ENCODE measurements at places on chromosomes 3 and 15. TPM values are rescaled to one million over a fixed set of nuclear protein-coding genes. Genes with fewer than 3 reads are reported as not detected.

- peak; percentile 86 for DNase-seq
Observed at GRCh38 chr3:49703443-49703927, 14.1 kb downstream of the RNF123 start.

GRCh38 chr3:172903642-172904320 lies 153.3 kb downstream of the ECT2 start:
- DNase-seq = no peak

- peak; percentile 97 for DNase-seq
Observed at GRCh38 chr3:195150181-195151118, 120.5 kb downstream of the XXYLT1 start.

DNA sequence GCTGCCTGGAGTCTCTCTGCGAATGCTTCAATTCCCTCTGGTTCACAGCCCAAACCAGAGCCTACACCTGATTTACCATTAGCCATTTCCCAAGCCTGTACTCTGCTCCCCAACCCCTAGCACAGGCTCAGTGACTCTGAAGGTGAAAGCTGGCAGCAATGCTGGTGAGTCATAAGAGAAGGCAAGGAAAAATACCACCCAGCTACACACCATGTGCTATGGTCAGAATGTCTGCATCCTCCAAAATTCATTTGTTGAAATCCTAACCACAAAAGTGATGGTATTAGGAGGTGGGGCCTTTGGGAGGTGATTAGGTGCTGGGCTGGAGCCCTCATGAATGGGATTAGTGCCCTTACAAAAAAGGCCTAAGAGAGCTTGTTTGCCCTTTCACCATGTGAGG lies 117.1 kb upstream of the TJP1 start:
- DNase-seq = no peak

DNA sequence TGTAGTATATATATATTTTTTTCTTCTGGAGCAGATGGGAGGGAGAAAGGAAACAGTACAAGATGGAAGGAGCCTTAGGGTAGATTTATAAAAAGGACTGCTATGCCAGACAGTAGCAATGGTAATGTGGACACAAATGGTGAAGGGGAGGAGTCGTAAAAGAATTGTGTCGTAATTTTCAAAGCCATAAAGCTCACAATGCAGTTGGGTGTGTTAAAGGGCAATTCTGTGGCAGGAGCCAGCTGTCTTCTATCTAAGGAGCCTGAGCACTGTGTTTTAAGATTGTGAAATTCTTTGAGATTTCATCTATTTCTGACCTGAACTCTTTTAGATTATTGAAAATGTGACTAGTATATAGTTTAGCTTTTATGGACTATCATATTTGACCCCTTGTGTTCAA lies 58.9 kb downstream of the CNOT10 start:
- DNase-seq = no peak

DNA sequence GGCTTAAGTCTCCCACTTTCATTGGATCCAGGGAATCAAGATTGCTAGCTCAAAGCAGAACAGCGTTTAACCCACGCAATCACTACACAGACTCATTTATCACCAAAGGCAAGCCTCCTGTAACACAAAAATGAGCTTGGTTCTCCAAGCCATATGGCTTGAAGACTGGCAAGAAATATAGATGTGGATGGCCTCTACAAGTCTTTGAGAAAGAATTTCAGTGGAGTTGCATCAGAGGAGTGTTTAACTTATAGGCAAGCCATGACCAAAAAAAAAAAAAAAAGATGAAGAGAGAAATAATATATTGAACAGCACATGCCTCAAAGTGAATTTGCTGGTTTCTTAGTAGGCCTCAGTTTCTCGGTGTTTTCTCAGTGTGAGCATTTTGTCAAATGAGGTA lies 27.3 kb downstream of the PDZRN3 start:
- no peak for DNase-seq

DNA sequence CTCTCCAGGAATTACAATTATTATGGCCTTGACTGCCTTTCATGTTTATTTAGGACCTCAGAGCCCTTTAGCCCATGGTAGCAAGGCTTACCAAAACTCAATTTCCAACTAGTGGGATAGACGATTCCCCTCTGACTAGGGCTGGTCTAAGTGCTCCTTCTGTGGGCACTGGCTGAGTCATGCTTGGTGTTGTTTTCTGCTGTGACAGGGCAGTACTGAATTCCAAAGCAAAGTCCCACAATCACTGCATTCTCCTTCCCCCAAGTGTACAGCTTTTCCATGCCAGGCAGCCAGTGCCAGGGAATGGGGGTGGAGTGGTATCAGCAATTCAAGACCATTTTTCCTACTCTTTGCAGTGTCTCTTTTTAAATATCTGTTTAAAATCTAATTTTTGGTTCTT lies 509.0 kb upstream of the NECTIN3 start:
- DNase-seq = no peak

DNA sequence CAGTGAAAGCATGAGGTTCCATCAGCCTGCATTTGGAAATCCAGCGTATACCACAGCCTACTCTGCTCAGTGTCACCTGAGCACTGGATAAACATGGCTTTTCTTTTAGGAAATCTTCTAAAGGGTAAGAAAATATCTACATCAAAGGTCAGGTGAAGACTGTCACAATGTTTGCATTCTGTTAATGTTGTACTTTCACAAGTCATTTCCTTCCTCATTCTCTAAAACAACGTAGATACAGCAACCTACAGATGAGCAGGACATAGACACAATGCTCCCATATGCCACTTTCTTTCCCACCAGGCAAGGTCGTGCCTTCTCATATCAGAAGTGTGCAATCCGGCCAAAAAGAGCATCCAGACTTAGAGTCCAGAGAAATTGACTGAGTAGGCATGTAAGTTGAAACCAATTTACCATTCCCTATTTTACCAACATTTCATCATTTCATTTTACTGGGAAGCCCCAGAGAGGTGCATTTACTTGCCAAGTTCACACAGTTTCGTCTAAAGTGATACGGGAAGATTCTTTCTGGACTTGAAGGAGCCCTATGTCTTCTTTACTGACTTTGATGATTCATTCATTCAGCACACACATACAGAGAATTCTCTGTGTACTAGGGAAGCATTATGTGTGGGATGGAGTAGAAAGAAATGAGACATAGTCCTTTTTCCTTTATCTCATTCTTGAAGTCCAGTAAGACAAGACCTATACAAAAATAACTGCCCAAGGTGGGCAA lies 30.6 kb upstream of the LPP start:
- no peak for DNase-seq

- no peak for DNase-seq
Observed at GRCh38 chr15:69021895-69022294, 7.4 kb downstream of the NOX5 start.

GRCh38 chr15:43317566-43318184 lies 12.7 kb downstream of the LCMT2 start:
- no peak for DNase-seq

GRCh38 chr3:67093305-67093704 lies 95.2 kb downstream of the KBTBD8 start:
- DNase-seq = no peak

DNA sequence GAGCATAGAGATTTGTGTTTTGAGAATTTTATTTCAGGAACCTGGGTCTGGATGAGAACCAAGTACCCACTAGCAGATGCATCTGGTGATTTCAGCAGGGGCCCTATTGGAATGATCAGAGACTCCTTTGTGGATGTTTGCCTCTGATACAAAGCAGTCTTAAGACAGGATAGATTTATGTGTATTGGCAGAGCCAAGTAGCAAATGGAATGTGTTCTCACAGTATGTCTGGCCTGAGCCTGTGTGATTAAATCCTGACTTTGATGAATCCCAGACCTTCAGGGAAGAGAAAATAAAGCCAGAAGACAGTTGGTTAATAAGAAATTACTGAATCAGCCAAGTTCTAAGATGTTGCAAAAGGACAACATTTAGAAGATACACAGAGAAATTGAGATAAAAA lies 755.5 kb upstream of the SEMA6D start:
- no peak for DNase-seq

DNA sequence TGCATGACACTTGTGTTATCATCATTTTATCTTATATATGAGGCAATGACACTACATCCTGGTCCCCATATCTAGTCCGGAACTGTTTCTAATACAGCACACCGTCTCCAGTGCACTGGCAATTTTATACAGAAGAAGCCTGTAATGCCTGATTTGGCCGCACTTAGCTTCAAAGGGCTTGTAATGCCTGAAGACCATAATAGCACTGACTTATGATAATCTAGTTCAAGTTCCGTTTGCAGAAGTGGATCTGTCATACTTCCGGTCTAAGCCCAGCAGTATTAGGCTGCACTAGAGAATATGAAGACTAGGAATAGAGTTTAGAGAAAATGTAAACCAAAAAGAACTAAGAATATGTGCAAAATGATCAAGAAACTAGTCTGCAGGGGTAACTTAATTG lies 1.3 kb downstream of the BNIP2 start:
- peak; percentile 87 for DNase-seq

GRCh38 chr3:16069149-16069922 lies 105.1 kb upstream of the GALNT15 start:
- no peak for DNase-seq

DNA sequence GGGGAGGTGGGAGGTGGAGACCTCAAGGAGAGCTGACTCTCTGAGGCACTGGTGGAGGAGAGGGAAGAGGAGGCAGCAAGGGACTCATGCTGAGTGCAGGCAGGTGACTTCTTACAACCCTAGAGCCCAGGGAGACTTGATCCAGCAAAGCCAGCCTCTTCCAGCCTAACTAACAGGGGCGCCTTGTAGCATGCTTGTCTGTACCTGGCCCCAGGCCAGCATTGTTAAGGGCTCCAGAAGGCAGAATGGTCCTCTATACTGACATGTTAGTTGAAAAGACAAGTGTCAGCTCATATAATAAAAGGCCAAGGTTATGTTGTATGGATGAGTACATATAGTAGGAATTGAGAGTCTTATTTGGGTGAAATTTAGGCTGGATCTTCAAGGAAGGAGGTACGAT lies 65.4 kb downstream of the CHDH start:
- no peak for DNase-seq

- DNase-seq = no peak
Observed at GRCh38 chr3:51678641-51679040, 7.6 kb downstream of the TEX264 start.

GRCh38 chr3:46422617-46423016 lies 15.6 kb downstream of the CCRL2 start:
- no peak for DNase-seq

GRCh38 chr3:168591587-168591986 lies 495.9 kb upstream of the GOLIM4 start:
- DNase-seq = no peak

GRCh38 chr15:90058775-90059174 lies 43.5 kb downstream of the IDH2 start:
- no peak for DNase-seq

GRCh38 chr15:45645026-45645980 lies 10.5 kb downstream of the SQOR start:
- DNase-seq = peak; percentile 35

GRCh38 chr3:194702545-194702944 lies 16.9 kb downstream of the FAM43A start:
- no peak for DNase-seq

- no peak for DNase-seq
Observed at GRCh38 chr3:41987627-41988026, 25.7 kb upstream of the ULK4 start.

DNA sequence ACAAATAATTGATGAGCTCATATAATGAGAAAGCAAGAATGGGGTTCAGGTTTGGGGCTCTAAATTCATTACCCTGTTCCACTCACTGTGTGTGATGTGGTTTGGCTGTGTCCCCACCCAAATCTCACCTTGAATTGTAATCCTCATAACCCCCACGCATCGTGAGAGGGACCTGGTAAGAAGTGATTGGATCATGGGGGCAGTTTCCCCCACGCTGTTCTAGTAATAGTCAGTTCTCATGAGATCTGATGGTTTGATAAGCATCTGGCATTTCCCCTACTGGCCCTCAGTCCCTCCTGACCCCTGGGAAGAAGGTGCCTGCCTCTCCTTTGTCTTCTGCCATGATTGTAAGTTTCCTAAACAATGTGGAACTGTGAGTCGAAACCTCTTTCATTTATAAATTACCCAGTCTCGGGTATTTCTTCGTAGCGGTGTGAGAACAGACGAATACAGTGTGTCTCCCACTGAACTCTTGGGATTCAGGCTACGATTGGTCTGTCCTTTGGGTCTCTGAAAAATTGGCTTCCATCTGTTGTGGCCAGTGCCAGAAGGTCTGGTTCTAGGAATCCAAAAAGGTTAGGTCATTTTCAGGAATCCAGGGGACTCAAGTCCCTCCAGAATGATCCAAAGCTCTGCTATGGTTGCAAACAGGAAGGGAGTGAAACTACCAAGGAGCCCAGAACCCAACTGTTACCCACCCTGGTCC lies 87.7 kb downstream of the XXYLT1 start:
- peak; percentile 82 for DNase-seq

DNA sequence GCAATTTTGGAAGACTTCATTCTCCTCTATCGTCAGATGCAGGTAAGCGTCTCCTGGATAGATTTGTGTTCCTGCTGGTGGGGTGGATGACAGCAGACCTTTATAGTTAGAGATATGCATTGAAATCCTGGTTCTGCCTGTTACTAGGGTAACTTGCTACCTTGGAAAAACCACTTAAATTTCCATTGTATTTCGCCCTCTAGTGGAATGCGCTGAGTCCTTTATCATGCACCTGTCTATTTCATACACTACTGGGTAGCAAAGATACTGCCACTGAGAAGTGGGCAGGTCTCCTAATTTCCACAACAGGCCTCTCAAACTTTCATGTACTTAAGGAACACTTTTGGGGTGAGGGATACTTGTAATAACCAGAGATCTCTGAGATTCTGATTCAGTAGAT lies 209.5 kb upstream of the SUCLG2 start:
- DNase-seq = peak; percentile 31

GRCh38 chr3:128524374-128525299 lies 31.6 kb upstream of the GATA2 start:
- peak; percentile 62 for DNase-seq

GRCh38 chr3:128808672-128809071 lies 70.7 kb upstream of the ACAD9 start:
- no peak for DNase-seq

GRCh38 chr3:18236726-18237125 lies 188.4 kb downstream of the SATB1 start:
- no peak for DNase-seq

GRCh38 chr3:71035314-71035713 lies 548.2 kb downstream of the FOXP1 start:
- DNase-seq = peak; percentile 92

Gene IGF2BP2
- 19.0 TPM for total RNA-seq

Gene RBP2
- not detected for total RNA-seq

Gene FGF7
- not detected for total RNA-seq

Gene ISL2
- total RNA-seq = 0.40 TPM

Gene TMEM42
- total RNA-seq = 8.5 TPM

Gene FRG2C
- not detected for total RNA-seq

Gene PIGZ
- 1.7 TPM for total RNA-seq

Gene TNNC1
- not detected for total RNA-seq

Gene GOLGA8J
- total RNA-seq = not detected

Gene RRP9
- 11.1 TPM for total RNA-seq

Gene TRAIP
- total RNA-seq = 2.4 TPM

Gene GNAT1
- total RNA-seq = not detected

Gene CCDC191
- total RNA-seq = 0.79 TPM

Gene RAD51
- 1.6 TPM for total RNA-seq

All from lung microvascular endothelial cell (primary cell).